ENCODE measurements at places on chromosomes 5 and 9.
A peak's percentile ranks its signal among the peaks of the same experiment; 100 is the strongest.

DNA sequence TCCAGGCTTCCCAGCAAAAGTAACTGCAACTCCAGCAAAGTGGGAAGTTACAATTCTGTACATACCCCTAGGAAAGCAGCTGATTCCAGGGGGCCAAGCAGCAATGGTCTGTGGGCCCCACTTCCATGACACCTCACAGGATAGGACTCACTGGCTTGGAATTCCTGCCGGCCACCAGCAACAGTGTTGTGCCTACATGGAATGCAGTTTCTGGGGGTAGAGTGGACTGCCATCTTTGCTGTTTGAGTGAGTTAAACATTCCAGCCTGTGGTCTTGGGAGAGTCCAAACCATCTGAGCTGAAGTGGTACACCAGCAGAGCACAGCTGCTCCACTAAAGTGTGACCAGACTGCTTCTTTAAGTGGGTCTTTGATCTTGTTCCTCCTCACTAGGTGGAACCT, 13.4 kb upstream of the FBN2 start:
- DNase-seq: no peak

DNA sequence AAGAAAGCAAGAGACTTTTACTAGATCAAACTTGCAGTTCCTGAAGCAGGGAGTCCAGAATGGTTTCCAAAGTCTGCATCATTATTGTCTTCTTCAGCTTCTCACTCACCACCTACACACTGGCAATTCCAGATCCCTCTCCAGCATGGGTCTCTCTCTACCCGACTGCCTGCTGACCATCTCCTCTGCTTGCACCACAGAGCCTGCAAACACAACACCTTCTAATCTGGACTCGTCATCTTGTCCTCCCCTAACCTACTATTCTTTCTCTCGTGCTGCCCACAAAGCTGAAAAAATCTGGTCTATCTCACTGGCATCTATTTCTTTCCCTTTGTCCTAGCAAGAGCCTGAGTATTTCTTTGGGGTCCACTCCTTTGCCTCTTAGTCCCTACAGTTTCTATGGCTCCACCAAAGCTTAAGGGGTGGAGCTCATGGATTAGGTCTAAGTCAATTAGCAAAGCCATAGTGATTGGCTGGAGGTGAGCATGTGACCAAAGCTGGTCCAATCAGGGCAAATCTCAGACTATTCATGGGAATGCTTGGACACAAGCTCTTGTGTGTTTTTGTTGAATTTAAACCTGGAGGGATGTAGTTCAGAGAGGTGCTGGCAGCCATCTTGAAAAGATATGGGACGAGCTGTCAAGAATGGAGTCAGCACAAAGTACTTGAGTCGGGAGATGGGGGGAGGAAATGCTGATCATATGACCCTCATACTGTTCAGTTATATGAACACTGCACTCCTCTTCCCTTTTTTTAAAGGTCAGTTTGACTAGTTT, 63.5 kb downstream of the GALNT12 start:
- DNase-seq: no peak

DNA sequence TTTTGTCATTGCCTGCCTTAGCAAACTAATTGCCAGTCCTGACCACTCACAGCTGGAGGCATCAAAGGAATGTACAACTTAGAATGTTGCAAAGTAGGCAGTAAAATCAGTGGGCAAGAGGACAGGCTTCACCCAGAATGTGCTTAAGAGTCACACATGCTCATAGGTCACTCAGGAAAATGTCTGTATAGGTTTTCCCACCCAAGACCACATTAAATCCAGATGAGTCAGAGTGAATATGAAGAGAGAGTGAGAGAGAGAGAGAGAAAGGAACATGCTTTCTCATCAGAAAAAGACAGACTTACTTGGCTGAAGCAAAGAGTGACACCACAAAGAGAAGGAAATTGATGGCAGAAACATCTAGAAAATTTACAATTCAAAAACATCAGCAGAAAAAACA, 37.9 kb downstream of the PLEKHG4B start:
- no peak for DNase-seq

DNA sequence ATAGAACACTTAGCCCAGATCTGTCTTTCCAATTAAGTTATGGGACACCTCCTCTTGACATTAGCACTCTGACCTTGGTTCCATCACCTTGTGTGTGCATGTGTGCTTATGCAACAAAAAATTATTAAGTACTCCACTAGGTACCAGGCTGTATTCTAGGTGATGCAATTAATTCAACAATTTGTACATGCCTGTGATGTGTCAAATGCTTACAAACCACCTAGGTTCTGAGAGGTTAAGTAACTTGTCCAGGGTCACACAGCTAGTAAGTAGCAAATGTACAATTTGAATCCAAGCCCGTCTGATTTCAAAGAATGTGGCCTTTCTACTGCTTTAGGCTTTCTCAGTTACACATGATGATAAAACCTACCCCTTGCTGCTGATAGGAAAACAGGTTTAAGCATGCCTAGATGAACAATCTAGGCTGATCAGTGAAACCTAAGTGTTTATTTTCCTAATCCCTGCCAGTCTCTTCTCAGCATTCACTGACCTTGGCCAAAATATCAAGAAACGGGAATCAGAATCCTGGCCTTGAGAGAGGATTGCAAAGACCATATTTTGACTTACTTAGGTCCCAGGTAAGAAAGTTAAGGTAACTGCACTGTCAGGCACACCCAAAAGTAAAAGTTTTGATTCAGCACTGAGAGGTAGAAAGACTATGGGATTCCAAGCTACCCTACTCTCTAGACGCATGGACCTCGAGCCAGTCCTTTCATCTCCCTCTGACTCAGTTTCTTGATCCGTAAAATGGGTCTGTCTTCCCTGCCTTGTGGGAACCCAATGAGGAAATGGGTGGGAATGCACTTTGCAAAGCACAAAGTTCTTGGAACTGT, 1.0 kb downstream of the TBC1D2 start:
- no peak for DNase-seq

DNA sequence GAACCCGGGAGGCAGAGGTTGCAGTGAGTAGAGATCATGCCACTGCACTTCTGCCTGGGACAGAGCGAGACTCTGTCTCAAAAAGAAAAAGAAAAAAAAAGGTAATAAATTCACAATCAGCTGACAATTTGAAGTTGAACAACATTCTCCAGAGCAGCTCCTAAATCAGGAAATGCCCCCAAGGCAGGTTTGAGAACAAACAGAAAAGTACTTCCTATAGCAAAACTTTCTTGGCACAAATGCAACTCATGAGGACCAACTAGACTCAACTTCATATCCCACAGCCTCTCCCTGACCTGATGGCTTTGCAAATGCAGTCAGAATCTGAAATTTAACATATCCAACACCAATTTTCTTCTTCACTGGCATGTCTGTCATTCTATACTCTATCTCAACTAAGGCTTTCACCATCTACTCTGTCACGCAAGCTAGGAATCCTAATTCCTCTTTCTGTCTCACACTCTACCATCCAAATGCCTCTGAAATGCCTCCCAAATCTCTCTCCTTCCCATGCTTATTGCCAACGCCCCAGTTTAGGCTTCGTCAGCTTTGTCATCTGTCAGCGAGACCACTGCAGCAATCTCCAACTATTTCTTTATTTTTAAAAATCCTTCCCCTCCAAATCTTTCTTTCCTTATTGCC, 113.3 kb downstream of the MAPKAP1 start:
- no peak for DNase-seq

GRCh38 chr5:178538741-178539229, 51.4 kb downstream of the COL23A1 start:
- DNase-seq: no peak

- DNase-seq: peak; percentile 16
These were observed 289.4 kb downstream of the EFNA5 start for GRCh38 chr5:107381189-107381856.

GRCh38 chr9:10525972-10526371, 86.8 kb downstream of the PTPRD start:
- no peak for DNase-seq

DNA sequence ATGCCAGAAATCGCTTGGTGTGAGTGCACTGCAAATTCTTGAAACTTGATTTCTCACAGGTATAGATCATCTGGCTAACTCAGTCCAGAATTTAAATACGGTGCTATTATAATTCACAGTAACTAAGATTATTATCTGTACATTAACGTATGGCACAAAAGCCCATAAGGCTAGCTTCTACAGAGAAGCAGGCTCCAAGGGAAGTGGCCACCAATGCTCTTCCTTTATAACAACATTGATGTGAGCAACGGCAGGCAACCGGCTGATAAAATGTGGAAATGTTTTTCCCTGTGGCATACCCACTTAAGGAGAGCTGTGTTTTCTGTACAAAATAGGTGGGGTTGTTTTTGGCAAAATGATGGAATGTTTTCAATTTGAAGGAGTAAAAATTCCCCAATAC, 35.7 kb downstream of the SEMA4D start:
- no peak for DNase-seq

Measured in NCI-H748 treated with DMSO at 0.1 percent for 48 hours (cell line).